ENCODE measurements at places on chromosomes 4 and X. TPM values are rescaled to one million over a fixed set of nuclear protein-coding genes. Genes with fewer than 3 reads are reported as not detected.

GRCh38 chrX:131067216-131067615, 9.1 kb downstream of the ARHGAP36 start:
- DNase-seq = no peak

GRCh38 chrX:139766545-139766983, 58.6 kb upstream of the MCF2 start:
- DNase-seq = no peak

DNA sequence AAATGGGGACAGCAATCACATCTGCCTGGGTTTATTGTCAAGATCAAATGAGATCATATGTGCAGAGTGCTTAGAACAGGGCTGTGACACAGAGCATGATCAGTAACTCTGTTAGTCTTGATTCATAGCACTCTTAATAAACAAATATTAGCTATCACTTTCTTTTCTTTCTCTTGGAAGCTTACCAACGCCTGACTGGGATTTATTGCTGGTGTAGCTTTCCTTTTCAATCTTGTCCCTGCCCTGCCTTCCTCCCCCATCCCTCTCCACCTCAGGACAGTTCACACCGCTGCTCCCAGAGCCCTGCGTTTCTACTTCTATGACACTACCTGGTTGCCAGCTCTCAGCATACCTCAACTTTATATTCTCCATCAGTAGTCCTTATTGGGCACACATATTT, 120.7 kb downstream of the LDB2 start:
- DNase-seq = no peak

GRCh38 chrX:41827886-41828285, 95.5 kb downstream of the CASK start:
- DNase-seq = no peak

- DNase-seq = no peak
Observed at GRCh38 chr4:128951316-128951715, 141.8 kb downstream of the JADE1 start.

Gene CT45A5
- total RNA-seq = not detected
